ENCODE measurements at places on chromosomes 1 and 21.

DNA sequence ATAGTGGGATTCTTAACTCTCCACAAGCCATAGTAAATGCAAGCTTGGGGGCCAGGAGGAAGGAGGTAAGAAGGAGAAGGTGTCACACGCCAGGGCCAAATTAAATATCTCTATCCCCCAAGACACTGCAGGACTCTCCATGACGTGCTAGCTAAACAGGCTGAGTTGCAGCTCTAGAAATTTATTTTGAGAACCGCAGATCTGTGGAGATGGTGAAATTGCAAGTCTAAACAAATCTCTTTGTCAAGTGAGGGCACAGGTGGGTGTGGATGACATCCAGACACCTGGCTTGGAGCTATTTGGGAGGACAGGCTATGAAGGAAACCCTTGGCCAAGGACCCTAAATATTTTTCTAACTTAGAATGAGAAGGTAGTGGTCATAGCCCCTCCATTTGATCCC, 39.5 kb upstream of the USP1 start:
- no peak for DNase-seq

DNA sequence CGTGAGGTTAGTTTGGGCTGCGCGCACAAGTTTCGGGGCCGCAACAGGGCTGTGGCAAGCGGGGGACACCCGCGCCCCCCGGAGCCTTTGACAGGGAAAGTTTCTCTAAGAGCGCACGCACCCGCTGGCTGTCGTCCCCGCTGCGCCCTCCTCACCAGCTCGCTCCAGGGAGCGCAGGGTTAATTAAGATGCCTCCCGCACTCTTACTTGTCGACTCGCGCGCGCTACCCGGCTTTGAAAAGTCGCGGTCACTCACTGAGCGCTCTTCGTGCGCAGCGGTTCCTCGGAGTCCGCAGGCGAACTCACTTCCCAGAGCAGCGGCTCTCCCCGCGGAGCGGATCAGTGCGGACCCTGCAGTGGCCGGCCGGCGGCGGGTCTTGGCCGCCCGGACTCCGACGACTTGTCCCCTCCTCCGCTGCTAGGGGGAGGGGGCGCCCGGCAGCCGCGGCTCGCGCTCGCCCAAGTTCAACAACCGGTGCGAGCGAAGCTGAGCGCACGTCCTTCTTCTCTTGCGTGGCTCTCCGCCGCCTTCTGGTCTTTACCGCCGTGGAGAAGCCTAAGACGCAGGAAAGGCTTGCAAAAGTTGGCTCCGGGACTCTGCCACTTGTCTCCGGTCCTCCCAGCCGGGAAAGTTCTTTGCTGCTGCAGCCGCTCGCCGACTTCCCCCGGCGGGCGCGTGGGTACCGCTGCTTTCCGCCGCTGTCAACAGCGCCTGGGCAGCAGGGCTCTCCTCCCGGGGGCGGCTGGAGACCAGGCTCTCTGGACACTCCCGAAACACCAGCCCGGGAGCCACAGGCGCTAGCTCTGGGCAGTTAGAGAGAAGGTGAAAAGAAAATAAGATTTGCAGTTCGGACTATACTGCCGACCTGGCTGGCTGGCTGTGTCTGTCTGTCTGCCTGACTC, 506 bp downstream of the JUN start:
- DNase-seq: peak; percentile 68

- no peak for DNase-seq
Measured at GRCh38 chr21:30193201-30193600, 22.7 kb downstream of the CLDN8 start.

DNA sequence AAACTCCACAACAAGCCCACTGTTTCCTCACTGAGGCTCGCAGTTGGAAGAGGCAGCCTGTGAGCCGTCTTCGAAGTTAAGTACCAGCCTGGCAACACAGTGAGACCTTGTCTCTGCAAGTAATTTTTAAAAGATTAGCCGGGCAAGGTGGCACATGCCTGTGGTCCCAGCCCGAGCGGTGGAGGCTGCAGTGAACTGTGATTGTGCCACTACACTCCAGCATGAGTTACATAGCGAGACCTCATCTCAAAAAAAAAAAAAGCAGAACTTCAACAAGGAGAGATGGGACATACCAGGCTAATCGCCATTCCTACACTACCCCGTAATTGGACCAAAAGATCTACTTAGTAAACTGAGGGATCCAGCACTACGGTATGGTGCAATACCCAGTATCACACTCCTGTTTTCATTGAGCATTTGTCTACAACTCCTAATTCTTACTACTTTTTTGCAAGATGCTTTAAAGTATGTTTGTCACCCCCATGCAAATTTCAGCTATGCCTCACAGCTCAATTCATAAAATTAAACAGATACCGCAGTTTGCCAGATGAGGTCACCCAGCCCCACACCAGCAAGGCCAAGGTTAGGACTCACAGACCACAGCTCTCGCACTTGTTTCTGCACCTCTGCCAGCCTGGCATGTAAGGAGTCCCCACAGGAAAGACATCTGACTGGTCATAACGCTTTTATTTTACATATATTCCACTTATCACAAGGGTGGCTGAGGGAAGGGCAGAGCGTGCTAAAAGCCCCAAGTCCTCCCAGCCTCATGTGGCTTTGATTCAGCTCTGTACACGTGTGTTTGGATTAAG, 21.0 kb downstream of the SDE2 start:
- DNase-seq: no peak

- no peak for DNase-seq
Measured at GRCh38 chr21:34190576-34191321, 117.4 kb downstream of the MRPS6 start.

DNA sequence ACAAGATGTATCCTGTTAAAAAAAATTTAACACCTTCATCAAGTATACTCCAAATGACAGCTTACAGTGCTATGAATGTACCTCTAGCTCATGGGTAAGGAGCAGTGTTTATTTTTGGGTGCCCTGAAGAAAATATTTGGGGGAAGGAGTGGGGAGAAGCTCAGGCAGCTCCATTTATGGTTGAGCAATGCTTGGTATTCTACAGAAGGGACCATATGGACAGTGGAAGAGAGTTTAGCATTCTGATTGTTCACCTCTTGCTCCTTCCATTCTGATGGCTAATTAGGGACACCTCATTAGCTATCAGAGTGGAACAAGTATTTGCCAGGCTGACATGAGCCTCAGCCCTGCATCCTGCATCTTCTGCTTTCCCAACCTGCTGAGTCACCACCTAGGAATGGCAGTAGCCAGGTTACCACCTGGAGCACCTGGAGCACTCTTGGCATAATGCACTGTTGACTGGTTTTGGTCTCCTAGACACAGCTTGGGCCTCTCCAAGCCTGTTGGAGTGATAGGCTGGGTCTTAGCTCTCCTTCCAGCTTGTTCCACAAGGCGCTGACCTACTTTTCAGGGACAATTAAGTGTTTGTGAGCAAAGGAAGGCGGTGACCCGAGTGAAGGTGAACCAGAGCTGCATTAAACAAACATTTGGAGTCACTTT, 62.0 kb upstream of the MACF1 start:
- peak; percentile 8 for DNase-seq

DNA sequence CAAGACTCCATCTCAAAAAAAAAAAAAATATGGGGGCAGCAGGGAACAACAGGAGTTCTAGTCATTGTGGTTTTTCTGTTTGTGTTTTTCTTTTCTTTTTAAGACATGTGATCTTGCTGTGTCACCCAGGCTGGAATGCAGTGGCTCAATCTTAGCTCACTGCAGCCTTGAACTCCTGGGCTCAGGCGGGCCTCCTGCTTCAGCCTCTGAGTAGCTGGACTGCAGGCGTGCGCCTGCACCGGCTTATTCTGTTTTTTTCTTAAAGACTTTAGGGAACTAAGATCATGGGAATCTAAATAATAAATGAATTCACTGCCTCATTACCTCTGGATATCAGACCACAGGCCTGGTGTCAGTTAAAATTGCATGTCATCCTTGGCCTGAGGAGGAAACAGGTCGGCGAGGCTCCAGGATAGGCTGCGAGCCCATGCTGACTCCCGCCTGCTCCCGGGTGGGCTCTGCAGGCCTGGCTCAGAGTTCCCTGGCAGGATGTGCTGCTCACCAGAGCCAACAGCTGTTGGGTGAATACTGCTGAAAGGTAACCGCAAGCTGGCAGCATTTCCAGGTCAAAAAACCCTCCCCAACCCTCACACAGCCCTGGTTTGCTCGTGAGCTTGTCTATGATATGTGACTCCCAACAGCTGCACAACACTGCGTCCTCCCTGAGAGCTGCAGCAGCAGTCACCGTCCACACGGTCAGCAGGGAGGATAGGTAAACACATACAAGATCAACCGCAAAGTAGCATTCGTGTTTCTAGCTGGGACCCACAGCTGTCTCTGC, 58.1 kb downstream of the SCCPDH start:
- DNase-seq: no peak

DNA sequence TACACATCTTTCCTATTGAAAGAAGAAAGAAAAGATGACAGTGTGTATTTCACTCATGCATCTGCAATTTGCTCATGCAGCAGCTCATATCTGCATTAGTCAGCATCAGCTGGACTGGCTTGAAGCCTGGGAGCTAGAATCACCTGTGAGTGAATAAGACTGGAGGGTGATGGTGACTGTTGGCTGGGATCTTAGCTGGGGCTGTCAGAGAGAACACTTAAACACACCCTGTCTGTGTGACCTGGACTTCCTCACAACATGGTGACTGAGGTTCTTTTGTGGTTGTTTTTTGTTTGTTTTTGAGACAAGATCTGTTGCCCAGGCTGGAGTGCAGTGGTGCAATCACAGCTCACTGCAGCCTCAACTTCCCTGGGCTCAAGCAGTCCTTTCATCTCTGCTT, 24.9 kb downstream of the KLHDC7A start:
- DNase-seq: no peak

GRCh38 chr1:200931776-200932175, 37.1 kb downstream of the INAVA start:
- no peak for DNase-seq

GRCh38 chr1:201248721-201249559, 34.4 kb upstream of the PKP1 start:
- no peak for DNase-seq

- no peak for DNase-seq
Measured at GRCh38 chr21:37702241-37702640, 214.0 kb downstream of the KCNJ6 start.

- DNase-seq: no peak
Measured at GRCh38 chr1:152252157-152252556, 28.2 kb upstream of the HRNR start.

- no peak for DNase-seq
Measured at GRCh38 chr21:46639489-46640386, 4.3 kb downstream of the PRMT2 start.

DNA sequence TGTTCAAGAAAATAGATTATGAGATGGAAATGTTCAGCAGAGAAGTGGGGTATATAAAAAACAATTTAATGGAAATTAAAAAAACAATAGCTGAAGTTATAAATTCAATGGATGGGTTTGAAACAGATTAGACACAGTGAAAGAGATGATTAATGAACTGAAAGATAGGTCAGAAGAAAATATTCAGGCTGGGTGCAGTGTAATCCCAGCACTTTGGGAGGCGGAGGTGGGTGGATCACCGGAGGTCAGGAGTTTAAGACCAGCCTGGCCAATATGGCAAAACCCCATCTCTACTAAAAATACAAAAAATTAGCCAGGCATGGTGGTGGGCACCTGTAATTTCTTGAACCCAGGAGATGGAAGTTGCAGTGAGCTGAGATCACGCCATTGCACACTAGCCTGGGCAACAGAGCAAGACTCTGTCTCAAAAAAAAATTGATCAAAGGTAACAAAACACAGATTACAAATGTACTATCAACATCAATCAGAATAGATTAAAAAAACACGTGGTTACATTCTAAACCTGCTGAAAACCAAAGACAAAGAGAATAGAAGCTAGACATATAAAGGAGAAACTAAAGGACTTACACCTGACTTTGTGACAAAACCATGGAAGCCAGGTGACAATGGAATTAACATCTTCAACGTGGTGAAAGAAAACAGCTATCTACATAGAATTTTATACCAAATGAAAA, 4.8 kb upstream of the SUMO3 start:
- no peak for DNase-seq

DNA sequence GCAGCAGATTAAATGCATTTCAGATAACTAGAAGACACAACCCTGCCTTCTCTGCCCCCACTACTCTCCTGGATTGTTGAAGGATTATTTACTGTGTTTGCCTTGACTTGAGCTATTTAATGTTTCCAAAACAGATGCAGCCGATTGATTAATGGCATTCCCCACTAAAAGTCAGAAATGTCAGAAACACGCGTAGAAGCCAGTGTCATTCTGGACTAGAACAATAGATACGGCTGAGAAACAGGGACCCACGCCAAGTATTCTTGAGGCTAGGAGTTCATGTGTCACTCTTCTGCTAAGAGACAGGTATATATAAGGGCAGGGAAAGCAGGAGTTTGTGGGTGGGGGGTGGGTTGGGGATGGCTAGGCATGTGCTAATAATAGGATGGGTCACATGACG, 366.7 kb upstream of the PROX1 start:
- DNase-seq: no peak

GRCh38 chr1:6870086-6870485, 84.8 kb downstream of the CAMTA1 start:
- DNase-seq: no peak

- DNase-seq: no peak
Measured at GRCh38 chr1:93503163-93503562, 55.2 kb downstream of the FNBP1L start.

All from NCI-H146 (cell line).